ENCODE measurements at places on chromosomes 2 and 18. TPM values are rescaled to one million over a fixed set of nuclear protein-coding genes. Genes with fewer than 3 reads are reported as not detected.

ALLC gene
- total RNA-seq: not detected

GRCh38 chr2:187527262-187527661 lies 27.0 kb downstream of the TFPI start:
- peaks cover 2% of the 10 kb centered on the region for H3K36me3 ChIP-seq
- peaks cover 7% of the 10 kb centered on the region for H3K4me1 ChIP-seq
- no peak for DNase-seq
- H3K27ac ChIP-seq: no peak overlapping the region
- H3K4me3 ChIP-seq: no peak overlapping the region

DNA sequence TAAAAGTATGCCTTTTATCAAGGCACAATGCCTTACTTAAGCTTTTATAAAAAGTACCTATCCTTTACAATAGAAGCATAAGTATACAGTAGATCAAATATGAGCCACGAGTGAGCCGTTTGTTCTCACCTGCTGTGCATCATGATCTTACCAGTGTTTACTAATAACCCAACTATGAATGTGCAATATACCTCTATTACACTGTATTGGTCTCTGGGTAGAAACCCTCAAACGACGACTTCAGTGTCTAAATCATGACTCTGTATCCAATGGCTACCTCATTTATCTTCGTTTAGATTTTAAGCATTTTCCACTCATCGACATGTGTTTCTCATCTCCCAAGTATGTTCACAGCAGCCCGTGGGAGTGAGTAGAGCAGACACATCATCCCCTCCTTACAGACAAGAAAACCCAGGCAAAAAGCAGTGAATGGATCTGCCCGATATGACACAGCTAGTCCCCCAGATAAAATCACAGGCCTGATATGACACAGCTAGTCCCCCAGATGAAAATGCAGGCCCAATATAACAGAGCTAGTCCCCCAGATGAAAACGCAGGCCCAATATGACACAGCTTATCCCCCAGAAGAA lies 279.8 kb downstream of the TNS1 start:
- H3K27ac ChIP-seq: no peak overlapping the region

GRCh38 chr2:206289391-206289790 lies 14.9 kb downstream of the ZDBF2 start:
- H3K4me3 ChIP-seq: no peak overlapping the region
- no peak overlapping the region for H3K27ac ChIP-seq
- DNase-seq: no peak
- H3K36me3 ChIP-seq: no peaks in the 10 kb centered on the region
- no peaks in the 10 kb centered on the region for H3K27me3 ChIP-seq
- no peaks in the 10 kb centered on the region for H3K4me1 ChIP-seq

DLGAP1 gene
- 4.6 TPM for total RNA-seq

DNA sequence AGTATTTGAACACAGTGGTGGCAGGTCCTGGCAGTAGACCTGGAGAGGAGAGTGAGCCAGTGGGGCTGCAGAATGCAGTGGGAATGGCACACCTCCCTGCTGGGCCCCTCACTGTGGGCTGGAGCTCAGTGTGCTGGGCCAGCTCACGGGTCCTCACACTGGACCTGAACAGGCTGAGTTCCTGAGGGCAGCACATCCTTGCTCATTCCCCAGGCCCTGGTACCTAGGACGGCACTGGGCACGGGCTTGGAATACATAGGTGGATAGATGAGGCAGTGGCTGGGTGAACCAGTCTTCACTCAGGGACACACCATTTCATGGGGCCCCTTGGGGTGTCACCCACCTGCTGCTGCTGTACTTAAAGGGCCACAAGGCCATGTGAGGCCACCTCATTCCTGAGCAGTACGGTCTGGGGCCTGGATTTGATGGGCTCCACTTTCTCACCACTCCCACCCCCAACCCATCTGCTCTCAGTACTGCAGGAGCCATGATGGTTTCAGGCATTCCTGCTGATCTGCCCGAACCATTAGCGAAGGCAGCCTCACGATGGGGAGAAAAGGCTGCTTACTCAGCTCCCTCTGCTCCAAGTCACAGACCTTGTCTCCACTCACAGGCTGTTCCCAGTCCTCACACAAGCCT lies 4.2 kb downstream of the TMEM177 start:
- peaks cover 9% of the 10 kb centered on the region for H3K4me1 ChIP-seq
- no peaks in the 10 kb centered on the region for H3K27me3 ChIP-seq
- H3K27ac ChIP-seq: no peak overlapping the region
- peaks cover 23% of the 10 kb centered on the region for H3K36me3 ChIP-seq

- H3K4me1 ChIP-seq: peaks cover 47% of the 10 kb centered on the region
- H3K27me3 ChIP-seq: no peaks in the 10 kb centered on the region
- H3K27ac ChIP-seq: peak overlapping the region; percentile 100
- H3K4me3 ChIP-seq: peak overlapping the region; percentile 96
Measured at GRCh38 chr2:173963323-173963816, 1.8 kb downstream of the SP3 start.

SP5 gene
- total RNA-seq: 4.2 TPM

- H3K27me3 ChIP-seq: no peaks in the 10 kb centered on the region
- no peak overlapping the region for H3K4me3 ChIP-seq
- no peak overlapping the region for H3K27ac ChIP-seq
- no peak for DNase-seq
- H3K36me3 ChIP-seq: no peaks in the 10 kb centered on the region
Measured at GRCh38 chr2:203225423-203226039, 13.3 kb upstream of the CYP20A1 start.

DNA sequence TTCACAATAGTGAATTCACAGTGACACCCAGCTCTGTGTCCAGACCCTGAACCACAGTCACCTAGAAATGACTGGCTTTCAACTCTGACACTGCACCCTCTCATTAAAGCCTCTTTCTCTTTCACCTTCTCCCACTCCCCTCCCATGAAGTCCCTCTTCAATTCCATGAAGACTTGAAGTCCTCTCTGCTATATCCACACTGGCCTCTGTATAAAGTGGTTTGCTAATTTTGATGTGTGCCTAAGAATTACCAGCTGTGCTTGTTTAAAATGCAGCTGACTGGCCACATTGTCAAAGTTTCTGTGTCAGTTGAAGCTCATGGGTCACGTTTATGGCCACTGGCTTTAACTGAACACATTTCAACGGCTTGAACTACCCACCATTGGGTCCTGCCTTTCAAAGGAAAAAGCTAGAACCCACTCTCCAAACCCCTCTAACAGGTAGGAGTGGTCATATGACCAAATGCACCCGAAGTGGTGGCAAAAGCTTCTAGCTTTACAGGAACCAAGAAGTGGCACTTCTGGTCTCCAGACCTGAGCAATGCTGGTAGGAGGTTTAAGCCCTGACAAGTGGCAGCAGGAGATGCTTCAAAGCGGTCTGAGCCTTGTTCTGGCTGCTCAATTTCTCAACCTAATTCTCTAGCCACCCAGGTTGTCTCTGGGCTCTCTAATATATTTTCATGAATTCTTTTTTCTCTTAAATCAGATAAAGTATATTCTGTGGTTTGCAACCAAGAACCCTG lies 34.2 kb downstream of the B4GALT6 start:
- no peak overlapping the region for H3K27ac ChIP-seq
- H3K36me3 ChIP-seq: no peaks in the 10 kb centered on the region
- DNase-seq: no peak
